ENCODE measurements at places on chromosomes 13 and 19. TPM values are rescaled to one million over a fixed set of nuclear protein-coding genes. Genes with fewer than 3 reads are reported as not detected.

The CCDC169 gene
- 4.2 TPM for polyA plus RNA-seq

DNA sequence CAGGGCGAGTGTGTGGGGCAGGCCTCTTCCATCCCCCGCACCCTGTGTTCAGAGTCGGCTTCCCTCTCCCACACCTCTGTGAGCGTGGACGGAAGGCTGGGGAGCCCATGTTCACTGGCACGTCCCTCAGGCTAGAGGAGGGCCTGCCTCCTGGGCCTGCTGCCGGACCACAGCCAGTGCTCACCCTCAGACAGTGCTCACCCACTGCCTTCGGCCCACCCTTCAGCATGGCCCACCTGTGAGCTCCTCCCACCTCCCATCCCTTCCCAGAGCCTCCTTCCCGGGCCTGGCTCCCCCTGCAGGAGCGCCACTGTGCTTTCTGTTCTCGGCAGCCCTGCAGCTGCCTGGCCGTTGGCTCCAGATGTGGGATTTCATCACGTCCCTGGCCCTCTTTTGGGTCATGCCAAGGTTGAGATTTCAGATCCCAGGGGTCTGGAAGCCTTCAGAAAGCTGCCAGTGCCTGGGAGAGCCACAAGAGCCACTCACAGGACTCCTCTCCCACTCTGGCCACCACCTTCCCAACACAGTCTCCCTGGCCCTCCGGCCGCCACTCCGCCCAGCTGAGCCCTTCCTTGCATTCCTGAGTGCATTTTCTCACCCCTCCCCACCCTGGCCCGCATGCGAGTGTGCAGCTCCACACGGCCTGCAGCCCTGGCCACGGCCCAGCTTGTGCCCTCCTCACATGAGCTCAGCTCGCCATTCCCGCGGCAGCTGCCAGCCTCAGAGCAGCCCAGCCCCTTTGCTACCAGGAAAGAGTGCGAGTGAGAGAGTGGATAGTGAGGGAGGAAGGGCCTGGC lies 25.3 kb downstream of the CAPN12 start:
- no peak for DNase-seq

GRCh38 chr19:58476498-58477015 lies 405 bp downstream of the ZNF446 start:
- DNase-seq: peak; percentile 46

- no peak for DNase-seq
These were observed 500.1 kb upstream of the HTR2A start for GRCh38 chr13:47396915-47397314.

- peak; percentile 80 for DNase-seq
These were observed 84.0 kb downstream of the MZT1 start for GRCh38 chr13:72643311-72643989.

The NCAN gene
- not detected for polyA plus RNA-seq

DNA sequence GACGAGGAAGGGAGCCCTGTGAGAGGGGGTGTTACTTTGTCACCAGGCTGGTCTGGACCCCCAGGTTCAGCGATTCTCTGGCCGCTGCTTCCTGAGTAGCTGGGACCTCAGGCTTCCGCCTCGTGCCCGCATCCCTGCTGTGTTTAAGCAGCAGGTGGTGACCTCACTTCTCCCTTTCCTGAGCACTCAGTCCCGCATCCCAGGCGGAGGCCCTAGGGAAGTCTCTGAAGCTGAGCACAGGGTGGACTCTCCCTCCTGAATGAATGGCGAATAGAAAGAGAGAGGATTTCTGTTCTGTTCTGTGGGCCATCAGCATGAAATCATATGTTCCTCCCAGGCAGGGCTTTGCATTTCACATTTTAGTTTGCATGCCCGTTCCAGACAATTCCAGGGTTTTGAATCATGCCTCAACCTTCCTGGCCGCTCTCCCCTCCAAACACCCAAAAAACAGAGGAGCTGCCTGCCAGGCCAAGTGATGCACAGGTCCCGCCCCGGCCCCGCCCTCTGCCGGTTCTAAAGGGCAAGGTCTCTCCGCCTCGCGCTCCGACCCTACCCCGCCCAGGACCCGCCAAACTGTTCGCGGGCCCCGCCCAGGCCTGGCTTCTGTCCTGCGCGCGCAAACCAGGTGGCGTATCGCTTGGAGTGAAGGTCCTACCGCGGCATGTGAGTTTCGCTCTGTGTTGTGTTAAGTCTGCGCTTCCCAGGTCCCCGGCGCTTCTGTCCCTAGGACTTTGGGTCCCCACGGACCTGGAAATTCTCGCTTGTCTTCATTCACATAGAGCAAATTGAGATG lies 35.1 kb upstream of the ZNF808 start:
- DNase-seq: peak; percentile 70

GRCh38 chr13:29991343-29991742 lies 140.9 kb upstream of the UBL3 start:
- no peak for DNase-seq

DNA sequence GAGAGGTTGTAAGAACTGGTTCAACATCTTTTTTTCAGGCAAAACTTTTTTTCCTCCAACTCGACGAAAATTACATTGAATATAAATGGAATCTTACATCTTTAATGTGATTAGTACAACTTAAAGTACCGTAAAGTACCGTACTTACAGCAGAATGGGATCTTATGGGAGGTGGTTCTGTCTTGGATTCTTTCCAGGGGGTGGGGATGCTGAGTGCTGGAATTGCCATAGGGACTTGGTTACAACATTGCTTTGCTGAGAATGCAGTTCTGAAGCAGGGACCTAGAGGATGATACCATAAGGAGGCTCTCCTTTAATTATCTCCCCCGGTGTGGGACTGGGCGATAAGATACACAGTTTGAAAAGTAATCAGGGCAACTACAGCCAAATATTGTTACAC lies 186.4 kb downstream of the KLF5 start:
- DNase-seq: no peak

DNA sequence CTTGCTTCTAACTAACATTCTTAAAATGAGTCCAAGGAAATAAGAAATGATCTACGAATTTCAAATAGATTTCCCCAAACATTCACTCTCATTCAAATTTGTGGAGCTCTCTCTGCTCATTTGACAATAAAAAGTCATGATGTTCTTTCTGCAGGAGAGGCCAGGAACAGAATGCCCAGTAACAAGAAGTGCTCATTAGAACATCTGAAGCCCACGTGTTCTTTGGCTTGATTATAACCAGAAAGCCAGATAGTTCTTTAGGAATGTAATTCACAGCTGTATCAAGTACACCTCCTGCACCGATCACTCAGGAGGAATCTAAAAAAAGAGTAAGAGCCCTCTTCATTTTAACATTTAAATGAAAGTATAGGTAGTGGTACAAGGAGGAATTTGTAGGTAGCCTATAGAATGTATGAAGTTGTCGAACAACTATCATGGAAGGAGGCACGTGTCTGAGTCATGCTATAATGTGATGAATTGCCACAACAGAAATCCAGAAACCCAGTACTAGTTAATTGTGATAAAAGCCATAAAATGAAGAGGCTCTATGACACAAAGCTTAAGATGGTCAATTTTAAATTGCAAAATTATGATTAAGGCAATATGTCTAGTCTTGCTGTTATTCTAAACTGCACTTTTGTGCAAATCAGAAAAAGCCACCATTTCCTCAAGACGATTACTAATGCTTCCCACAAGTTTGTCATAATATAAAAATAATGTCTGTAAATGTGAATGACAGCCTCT lies 12.8 kb downstream of the MEDAG start:
- DNase-seq: no peak

- DNase-seq: no peak
These were observed 6.1 kb downstream of the LGALS14 start for GRCh38 chr19:39710333-39710890.

DNA sequence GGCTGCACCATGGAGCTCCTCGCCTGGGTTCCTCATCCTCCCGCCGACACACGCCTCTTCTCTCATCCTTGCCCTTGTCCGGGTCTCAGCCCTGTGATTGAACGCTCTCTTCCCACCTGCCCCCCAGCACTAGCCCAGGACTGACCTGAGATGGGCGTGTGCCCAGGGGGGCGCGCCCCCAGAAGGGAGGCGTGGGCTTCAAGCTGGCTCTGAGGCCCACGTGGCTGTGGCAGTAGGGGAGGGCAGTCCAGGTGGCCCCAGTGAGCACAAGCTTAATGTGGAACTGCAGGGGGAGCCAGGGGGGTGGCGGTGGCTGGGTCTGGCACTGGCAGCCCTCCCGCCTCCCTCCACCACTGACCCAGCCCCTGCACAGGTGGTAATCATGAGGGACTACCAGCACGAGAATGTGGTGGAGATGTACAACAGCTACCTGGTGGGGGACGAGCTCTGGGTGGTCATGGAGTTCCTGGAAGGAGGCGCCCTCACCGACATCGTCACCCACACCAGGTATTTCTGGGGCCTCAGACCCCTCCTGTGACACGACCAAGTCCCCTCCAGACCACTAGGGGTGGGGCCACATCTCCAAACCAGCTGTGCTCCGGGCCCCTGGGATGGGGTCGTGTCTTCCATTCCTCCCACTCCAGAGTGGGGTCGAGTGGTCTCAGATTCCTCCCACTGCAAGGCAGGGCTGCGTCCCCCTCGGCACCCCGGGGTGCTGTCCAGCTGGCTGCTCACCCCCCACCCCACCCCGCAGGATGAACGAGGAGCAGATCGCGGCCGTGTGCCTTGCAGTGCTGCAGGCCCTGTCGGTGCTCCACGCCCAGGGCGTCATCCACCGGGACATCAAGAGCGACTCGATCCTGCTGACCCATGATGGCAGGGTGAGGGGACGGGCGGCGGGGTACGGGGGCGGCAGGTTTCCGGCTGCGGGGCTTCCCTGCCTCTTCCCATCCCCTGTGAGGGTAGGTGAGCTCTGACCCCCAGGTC lies 21.9 kb upstream of the NCCRP1 start:
- DNase-seq: no peak

The ELSPBP1 gene
- 1.9 TPM for polyA plus RNA-seq

- peak; percentile 17 for DNase-seq
These were observed 191.1 kb downstream of the RGCC start for GRCh38 chr13:41648314-41648935.

The ZNF836 gene
- polyA plus RNA-seq: 4.4 TPM

The LMTK3 gene
- polyA plus RNA-seq: 1.3 TPM

The KPTN gene
- polyA plus RNA-seq: 25.4 TPM

DNA sequence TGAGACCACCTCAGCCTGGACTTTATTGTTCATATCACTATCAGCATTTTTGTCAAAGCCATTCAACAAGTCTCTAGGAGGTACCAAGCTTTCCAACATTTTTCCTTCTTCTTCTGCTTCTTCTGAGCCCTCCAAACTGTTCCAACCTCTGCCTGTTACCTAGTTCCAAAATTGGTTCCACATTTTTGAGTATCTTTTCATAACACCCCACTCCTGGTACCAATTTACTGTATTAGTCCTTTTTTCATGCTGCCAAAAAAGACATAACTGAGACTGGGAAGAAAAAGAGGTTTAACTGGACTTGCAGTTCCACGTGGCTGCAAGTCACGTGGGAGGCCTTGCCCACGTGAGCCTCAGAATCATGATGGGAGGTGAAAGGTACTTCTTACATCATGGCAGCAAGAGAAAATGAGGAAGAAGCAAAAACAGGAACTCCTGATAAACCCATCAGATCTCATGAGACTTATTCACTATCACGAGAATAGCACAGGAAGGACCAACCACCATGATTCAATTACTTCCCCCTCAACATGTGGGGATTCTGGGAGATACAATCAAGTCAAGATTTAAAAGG lies 215.1 kb downstream of the PCDH17 start:
- no peak for DNase-seq

GRCh38 chr19:49921871-49922795 lies 6.9 kb upstream of the ATF5 start:
- no peak for DNase-seq

- peak; percentile 62 for DNase-seq
These were observed 195.5 kb downstream of the RGCC start for GRCh38 chr13:41652735-41653361.

DNA sequence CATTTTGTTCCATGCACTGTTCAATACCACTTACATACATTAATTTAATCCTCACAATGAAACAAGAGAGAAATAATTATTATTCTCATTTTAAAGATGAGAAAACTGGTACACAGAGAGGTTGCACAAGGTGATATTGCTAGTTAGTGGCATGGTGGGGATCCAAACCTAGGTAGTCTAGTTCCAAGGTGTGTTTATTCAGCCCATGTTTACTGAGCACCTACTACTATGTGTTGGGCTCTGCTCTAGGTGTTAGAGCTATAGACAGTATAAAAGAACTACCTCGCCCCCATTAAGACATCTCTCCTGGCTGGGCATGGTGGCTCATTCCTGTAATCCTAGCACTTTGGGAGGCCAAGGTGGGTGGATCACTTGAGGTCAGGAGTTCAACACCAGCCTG lies 3.2 kb upstream of the PMIS2 start:
- no peak for DNase-seq

DNA sequence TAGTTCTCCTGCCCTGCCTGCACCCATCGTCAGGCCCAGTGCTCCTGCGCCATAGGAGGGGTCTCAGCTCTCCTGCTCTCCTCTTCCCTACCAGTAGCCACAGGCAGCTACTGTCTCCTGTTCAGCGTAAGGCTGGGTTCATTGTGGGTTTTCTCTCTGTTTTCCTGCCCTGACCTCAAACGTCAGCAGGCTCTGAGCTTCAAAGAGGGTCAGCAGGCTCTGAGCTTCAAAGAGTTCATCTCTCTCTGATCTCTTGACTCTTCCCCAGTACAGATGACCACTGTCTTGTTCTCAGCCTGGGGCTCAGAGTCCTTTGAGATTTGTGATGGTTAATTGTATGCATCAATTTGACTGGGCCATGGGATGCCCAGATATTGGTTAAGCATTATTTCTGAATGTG lies 4.6 kb upstream of the CPB2 start:
- DNase-seq: no peak

The DACH1 gene
- polyA plus RNA-seq: 1.1 TPM

- no peak for DNase-seq
These were observed 471.9 kb downstream of the KCTD12 start for GRCh38 chr13:76414320-76414719.

The GPR4 gene
- 0.10 TPM for polyA plus RNA-seq

DNA sequence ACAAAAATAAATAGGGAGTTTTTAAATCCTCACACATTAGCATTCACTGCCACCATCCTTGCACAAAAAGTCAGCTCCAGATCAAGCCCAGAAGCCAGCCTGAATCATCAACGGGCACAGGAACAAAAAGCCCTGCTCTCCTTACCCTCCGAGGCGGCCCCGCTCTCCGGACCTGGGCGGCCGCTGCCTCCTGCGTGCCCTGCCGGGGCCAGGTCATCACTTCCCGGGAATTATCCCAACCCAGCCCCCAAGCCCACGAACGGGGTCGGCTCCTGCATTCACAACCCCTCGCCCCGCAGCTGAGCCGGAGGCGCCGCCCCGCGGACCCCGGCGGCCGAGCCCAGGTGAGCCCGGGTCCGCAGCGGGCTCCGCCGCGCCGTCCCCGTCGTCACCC lies 754 bp downstream of the DNAJB1 start:
- no peak for DNase-seq
